ENCODE measurements at places on chromosomes 6 and 20.

GRCh38 chr6:82129797-82130196 lies 117.7 kb downstream of the IBTK start:
- DNase-seq, result no peak

DNA sequence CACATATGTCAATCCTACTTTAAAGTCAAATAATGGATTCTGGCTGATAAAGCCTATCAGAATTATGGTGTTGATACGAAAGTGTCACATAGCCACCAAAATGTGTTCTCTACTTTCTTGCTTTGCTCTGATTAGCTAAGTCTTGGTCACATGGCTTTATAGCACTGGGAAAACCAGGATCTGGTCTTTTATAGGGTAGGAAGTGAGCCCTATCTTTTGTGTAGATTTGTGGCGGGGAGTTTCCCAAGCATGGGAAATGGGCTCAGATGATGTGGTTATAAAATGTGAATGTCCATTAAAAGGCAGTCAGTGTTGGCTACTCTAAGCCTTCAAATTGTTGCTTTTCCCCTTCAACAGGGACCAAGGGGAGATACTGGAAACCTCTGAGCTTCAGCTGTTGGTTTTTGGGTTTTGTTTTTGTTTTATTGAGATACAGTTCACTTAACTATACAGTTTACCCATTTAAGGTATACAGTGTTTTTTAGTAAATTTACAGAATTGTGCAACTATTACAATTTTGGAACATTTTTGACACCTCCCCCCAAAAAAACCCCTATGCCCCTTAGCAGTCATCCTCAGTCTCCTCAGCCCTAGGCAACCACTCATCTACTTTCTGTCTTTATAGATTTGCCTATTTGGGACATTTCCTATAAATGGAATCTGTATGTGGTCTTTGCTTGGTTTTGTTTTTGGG lies 12.2 kb downstream of the RRP36 start:
- no peak for DNase-seq

GRCh38 chr20:50415516-50416268 lies 94.5 kb upstream of the PTPN1 start:
- no peak for DNase-seq

DNA sequence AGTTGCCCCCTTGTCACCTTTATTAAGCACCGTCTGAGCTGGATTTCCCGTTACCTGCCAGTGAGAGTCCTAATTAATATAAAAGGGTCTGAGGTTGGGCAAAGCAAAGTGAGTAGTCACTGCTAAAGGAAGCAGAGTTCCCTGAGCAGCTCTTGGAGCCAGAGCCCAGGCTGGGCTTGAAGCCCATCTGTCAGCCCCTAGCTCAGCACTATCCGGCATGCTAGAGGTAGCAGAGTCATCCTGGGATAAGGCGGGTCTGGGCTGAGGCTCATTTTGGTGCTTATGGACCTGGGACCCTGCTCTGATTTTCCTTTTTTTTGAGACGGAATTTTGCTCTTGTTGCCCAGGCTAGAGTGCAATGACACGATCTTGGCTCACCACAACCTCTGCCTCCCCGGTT lies 46.2 kb downstream of the ADNP start:
- DNase-seq, result no peak

- no peak for DNase-seq
Measured at GRCh38 chr6:106475284-106475683, 114.8 kb downstream of the CRYBG1 start.

DNA sequence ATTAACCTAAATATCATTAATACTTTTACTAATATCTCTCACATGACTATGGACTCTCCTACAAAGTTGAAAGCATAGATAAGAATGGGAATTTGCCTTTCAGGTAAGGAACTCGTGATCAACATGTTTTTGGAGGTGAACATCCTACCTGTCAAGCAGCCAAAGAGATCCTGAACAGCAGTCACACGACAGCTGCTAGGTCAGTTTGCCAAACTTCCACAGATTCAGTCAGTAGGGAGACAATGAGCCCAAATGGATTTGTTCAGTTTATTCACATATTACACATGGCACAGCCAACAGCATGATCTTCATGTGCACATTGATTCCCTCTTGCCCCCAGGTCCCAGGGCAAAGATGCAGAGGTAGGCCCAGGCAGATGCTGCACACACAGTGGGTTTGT lies 86.1 kb upstream of the LOC128125822 start:
- no peak for DNase-seq

- no peak for DNase-seq
Measured at GRCh38 chr6:45488889-45489288, 111.2 kb upstream of the SUPT3H start.

GRCh38 chr6:42817907-42818306 lies 36.1 kb downstream of the BICRAL start:
- no peak for DNase-seq

GRCh38 chr6:166551754-166552495 lies 34.6 kb downstream of the RAMACL start:
- DNase-seq, result no peak

DNA sequence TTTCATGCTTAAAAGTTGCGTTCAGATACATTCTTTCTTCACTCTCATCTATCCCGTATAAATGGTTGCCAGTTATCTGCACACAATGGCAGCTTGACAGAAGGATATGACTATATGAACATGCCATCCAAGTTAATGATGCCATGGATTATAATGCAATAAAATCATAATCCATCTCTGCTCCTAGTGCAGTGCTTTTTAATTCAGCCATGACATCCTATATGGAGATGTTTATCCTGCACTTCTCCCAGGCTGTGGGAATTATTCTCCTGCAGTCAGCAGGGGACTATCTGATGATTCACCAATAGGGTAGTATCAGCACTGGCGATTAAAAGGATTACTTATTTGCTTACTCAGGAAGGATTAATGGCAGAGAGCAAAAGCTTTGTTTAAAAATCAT lies 273.8 kb downstream of the SAMD5 start:
- DNase-seq, result no peak

GRCh38 chr6:13447949-13448724 lies 39.3 kb downstream of the GFOD1 start:
- no peak for DNase-seq

- DNase-seq, result no peak
Measured at GRCh38 chr6:26602262-26602661, 5.5 kb downstream of the ABT1 start.

DNA sequence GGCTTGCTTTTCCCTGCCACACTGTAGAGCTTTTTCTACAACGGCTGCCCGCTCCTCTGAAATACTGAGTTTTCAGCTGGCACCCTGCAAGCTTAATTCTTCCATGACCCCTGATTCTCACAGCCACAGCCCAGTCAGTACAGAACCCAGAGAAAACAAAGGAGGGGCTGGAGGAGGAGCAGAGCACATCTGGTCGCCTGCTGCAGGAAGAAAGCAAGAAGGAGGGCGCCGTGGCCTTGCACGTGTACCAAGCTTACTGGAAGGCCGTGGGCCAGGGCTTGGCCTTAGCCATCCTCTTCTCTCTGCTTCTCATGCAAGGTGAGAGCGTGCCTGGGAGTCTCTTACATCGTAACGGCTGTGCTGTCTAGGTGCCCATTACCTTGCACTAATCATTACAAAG lies 11.3 kb downstream of the DLK2 start:
- no peak for DNase-seq

DNA sequence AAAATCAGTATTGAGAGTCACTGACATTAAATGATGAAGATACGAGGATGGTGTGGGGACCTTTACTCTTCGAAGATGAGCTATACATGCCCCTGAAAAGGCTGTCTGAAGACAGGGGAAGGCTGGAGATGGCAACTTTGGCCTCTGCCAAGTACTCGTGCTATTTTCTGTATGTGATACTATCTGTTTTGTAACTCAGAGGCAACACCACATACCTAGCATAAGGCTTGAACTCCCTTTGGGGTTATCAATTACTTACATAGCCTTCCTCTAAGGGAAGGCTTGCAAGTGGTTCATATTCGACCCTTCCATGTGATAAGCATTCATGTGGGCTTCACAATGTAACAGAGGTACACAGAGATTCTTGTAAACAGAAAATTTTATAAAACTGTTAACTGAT lies 68.7 kb upstream of the FBXO30 start:
- no peak for DNase-seq

GRCh38 chr6:110188791-110189190 lies 8.6 kb downstream of the CDC40 start:
- no peak for DNase-seq

GRCh38 chr6:128337619-128338018 lies 182.8 kb downstream of the PTPRK start:
- DNase-seq, result no peak

- DNase-seq, result no peak
Measured at GRCh38 chr6:167152862-167153261, 4.9 kb downstream of the GPR31 start.

GRCh38 chr20:43825581-43825980 lies 89.1 kb upstream of the TOX2 start:
- DNase-seq, result no peak

DNA sequence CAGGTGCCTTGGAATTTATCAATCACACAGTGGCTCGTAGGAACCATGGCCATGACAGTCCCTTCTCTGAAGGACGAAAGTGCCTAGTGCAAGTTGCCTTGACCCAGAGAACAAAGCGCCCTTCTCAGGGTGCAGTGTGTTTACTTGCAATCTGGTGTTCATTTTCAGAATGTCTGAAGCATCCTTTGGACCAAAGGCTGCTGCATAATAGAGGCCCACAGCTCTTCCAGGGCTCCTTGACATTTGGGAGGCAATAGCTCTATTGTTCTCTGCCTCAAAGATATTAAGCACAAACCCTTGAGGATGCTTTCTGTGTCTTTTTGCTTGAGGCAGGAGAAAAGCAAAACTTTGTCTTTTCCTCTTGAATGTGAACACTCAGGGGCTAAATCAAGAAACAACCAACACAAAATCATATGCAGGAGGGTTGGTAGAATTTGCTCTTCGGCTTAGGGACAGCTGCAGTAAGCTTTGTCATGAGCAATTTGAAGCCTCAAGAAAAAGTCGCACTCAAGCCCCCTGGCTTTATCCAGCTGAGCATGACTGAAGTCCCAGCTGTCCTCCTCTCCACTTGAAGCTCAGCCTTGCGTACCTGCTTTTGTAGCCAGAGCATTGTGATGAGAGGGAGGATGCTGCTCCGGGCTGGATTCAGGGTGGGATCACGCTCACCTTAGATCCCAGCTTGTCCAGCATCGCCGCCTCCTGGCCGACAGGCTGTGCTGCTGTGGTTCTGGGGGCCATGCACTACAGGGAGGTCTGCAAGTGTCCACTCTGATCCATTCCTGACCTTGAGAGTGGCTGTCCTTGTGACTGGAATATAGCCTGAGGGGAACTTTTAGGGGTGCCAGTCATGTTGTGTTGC lies 495.4 kb downstream of the CDH26 start:
- no peak for DNase-seq

- DNase-seq, result no peak
Measured at GRCh38 chr6:139834232-139834631, 459.8 kb upstream of the CITED2 start.

- no peak for DNase-seq
Measured at GRCh38 chr20:17856024-17856564, 112.5 kb downstream of the SNX5 start.

- no peak for DNase-seq
Measured at GRCh38 chr20:25992146-25992545, 295.5 kb upstream of the ZNF337 start.

DNA sequence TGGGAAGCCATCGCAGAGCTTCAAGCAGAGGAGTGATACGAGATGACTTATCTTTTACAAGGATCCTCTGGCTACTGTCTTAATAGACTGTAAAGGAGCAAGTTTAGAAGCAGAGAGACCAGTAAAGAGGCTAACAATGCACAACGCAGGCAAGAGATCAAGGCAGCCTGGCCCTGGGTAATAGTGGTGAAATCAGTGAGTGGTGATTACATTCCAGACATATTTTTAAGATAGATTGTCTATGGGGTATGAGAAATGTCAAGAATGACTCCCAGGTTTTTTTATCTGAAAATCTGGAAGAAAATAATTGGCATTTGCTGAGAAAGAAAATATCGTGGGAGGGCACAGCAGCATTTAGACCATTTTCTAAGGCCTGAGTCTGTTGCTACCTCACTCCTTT lies 213.6 kb upstream of the HTR1E start:
- no peak for DNase-seq

DNA sequence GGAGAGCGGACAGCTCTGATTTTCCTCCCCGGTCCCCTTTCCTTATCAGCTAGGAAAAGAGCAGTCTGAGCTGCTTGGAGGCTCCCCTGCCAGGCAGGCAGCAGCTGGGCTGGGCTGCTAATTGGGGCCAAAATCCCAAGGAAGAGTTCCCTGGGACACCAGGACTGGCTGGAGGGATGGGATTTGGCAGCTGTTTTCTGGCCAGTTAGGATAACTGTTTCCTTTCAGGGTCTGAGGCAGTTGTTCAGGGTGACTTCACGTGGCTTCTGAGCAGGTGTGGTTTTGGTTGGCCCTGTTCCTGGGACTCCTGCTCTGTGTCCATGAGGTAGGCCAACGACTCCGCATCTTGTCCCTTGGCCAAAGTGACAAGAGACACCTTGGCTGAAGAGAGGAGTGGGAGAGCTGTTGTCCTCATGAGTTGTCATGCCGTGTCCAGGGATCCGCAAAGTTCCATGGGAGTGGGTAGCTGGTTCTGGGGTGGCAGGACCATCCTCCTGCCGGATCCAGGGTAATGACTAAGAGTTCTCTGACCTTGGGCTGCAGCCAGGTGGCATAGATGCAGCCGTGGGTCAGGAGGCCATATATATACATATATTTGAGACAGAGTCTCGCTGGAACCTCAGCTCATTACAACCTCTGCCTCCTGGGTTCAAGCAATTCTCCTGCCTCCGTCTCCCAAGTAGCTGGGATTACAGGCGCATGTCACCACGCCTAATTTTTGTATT lies 21.2 kb downstream of the MRPS18A start:
- no peak for DNase-seq

DNA sequence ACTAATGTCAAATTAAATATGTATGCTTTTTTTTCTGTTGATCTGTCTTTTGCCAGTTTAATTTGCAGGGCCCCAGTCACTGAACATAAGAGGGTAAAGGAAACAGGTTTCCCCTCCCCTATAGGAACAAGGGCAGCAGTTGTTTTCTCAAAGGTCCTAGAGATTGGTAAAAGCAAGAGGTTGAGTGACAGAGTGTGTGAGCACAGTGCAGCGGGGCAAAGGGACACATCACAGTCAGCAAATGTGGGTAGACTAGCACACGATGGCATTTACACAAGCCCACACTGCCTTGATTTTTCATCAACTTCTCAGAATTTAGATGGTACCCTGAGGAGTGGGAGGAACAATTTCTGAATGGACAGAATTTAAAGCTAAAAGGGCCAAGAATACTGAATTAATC lies 138.7 kb upstream of the MYLIP start:
- no peak for DNase-seq

GRCh38 chr6:81204731-81205130 lies 547.8 kb downstream of the TENT5A start:
- DNase-seq, result no peak

DNA sequence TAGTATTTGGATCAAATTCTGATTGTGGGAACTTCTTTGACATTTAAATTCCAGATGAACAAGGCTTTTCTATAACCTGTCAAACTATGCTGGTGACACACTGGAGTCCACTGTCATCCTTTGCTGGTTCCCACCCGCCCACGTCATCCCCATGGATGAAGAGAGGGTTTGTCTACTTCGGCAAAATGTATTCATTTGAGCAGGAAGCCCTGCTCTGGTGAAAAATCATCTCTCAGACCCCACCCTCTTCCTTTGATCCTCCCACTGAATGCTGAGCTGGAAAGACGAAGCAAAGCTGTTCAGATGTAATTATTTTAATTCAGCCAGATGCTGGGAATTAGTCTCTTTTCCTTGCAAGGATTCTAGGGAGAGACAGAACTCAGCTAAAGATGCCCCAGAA lies 50.5 kb downstream of the CPNE5 start:
- no peak for DNase-seq

GRCh38 chr6:13877051-13877450 lies 47.7 kb upstream of the RNF182 start:
- no peak for DNase-seq

- DNase-seq, result no peak
Measured at GRCh38 chr6:106070636-106071035, 15.5 kb upstream of the PRDM1 start.
